Activated T-helper 1 cell treated with anti-CD3 and anti-CD28 coated beads, Interleukin-12 subunit alpha, Interleukin-12 subunit beta, Interleukin-2, Interleukin-4 antibody, amounts not matched to agents 30 ng/mL and 10 ng/mL and 1 ng/mL, durations not matched to agents 14 hours and 24 hours and 36 hours (primary cell): ENCODE measurements at places on chromosomes 4 and X.

DNA sequence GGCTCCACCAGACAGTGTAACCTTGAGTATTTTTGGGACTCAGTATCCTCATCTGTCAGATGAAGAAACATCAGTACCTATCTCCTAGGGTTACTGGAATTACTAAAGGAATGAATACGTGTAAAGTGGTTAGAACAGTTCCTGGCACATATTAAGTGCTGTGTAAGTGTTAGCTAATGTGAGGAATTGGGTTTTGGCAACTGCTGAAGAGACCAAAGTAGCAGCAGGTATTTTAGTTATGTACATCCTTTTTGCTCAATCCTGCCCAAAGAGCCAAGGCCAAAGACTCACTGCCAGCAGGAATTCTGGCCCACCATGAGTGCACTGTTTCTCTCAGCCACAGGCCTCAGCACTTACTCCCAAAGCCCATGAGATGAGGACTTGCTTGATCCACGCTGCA is 16.7 kb upstream of the MCF2 start:
- DNase-seq: no peak
- H3K27me3 ChIP-seq: no peaks in the 10 kb centered on the region
- H3K27ac ChIP-seq: no peak overlapping the region
- H3K4me3 ChIP-seq: no peak overlapping the region

- no peak overlapping the region for H3K4me3 ChIP-seq
- no peaks in the 10 kb centered on the region for H3K4me1 ChIP-seq
- no peaks in the 10 kb centered on the region for H3K36me3 ChIP-seq
- DNase-seq: no peak
Observed at GRCh38 chrX:54423161-54423888, 16.9 kb upstream of the TSR2 start.

DNA sequence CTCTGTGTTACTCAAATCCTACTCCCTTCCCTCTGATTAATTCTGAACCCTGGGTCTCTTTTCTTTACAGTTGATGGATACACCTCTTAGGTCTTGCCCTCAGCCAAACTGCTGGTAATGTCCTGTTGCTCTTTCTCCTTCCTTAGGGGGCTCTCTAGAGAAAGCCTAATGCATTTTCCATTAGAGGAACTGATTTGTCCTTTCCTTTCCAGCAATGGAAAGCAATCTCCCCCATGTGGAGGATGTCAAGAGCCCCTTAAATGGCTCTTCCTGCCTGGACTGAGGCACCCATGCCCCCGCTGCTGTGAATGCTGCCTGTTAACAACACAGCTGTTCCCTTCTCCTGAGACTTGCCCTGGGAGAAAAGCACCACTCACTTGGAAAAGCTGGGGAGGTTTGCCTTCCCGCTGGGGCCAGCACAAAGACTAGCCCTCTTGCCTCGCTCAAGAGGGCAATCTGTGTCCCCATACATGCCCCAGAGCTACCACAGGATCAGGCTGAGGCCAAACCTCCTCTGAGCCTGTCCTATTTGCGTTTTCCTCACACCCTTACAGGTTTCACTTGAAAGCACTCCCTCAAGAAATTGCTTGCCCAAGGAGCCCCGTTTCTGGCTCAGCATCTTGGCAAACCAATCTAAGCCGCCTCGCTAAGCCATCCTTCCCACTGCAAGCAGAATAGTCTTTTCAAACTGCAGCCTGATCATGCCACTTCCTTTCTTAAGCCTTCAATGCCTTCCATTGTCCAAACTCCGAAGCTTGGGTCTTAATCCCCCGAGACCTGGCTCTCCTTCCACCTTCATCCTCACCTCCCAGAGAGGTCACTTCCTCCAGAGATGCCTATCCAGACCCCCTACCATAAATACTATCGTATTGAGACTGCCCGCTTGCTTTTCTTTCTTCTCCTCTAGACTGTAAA is 23.2 kb upstream of the SMIM20 start:
- DNase-seq: no peak
- peaks cover 1% of the 10 kb centered on the region for H3K27me3 ChIP-seq
- no peaks in the 10 kb centered on the region for H3K4me1 ChIP-seq
- H3K4me3 ChIP-seq: no peak overlapping the region

DNA sequence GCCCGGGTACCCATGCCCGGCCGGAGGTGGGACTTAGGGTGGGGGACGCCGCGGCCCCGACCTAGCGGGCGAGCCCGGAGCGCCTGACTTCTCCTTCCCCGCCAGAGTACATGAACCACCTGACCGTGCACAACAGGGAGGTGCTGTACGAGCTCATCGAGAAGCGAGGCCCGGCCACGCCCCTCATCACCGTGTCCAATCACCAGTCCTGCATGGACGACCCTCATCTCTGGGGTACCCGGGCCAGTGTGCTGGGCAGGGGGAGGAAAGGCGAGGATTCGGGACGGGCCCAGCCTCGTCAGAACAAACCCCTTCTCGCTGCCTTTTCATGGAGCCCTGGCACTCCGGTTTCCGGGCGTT is 622 bp downstream of the TAFAZZIN start:
- H3K27ac ChIP-seq: peak overlapping the region; percentile 86
- H3K27me3 ChIP-seq: no peaks in the 10 kb centered on the region
- peak overlapping the region; percentile 83 for H3K4me3 ChIP-seq
- H3K36me3 ChIP-seq: peaks cover 10% of the 10 kb centered on the region
- H3K4me1 ChIP-seq: peaks cover 12% of the 10 kb centered on the region

- H3K27ac ChIP-seq: no peak overlapping the region
- H3K4me3 ChIP-seq: no peak overlapping the region
- H3K36me3 ChIP-seq: no peaks in the 10 kb centered on the region
- DNase-seq: peak; percentile 3
Observed at GRCh38 chrX:43750248-43750676, 94.2 kb downstream of the MAOA start.

DNA sequence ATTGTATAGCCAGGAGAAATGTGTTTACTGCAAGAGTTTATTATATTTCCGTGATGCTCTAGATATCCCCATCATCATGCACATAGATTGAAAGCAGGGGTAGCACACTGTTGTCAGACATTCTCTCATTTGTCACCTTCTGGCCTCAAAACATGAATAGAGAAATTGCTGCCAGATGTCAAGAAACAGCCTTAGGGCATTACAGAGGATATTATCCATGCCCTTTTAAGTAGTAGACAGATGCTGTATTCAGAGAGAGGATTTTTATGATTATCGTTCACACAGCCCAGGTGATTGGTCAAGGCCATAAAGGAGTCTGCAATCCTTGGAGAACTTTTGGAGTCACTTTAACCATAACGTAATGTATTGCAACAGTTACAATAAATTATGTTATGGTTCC is 1961.5 kb upstream of the TENM3 start:
- no peak for DNase-seq
- H3K4me3 ChIP-seq: no peak overlapping the region
- H3K4me1 ChIP-seq: no peaks in the 10 kb centered on the region
- H3K27ac ChIP-seq: no peak overlapping the region

DNA sequence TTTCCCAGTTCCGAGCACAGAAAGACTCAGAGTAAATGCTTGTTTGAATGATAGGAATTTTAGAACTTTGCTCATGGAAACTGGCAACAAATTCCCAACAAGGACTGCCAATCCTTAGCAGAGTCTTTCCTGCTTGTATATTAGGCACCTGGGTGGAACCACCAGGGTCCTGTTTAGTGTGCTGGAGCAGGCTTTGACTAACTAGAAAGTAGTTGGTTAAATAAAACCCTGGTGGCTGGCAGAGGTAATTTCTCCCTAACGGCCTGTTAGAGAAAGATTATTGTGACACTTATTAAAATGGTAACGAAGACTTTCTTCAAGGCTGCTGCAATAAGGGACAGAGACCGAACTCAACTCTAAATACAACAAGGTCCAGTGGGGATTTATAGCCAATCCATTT is 103.6 kb upstream of the TEX13D start:
- DNase-seq: no peak
- H3K27me3 ChIP-seq: no peaks in the 10 kb centered on the region
- H3K36me3 ChIP-seq: no peaks in the 10 kb centered on the region
- peaks cover 12% of the 10 kb centered on the region for H3K4me1 ChIP-seq
- H3K4me3 ChIP-seq: no peak overlapping the region
